Activated CD4-positive, alpha-beta T cell treated with anti-CD3 and anti-CD28 coated beads for 1 hour (primary cell): ENCODE measurements at places on chromosomes 2 and 18.

- no peak for DNase-seq
Observed at GRCh38 chr2:26639685-26640243, 1.4 kb downstream of the CIB4 start.

DNA sequence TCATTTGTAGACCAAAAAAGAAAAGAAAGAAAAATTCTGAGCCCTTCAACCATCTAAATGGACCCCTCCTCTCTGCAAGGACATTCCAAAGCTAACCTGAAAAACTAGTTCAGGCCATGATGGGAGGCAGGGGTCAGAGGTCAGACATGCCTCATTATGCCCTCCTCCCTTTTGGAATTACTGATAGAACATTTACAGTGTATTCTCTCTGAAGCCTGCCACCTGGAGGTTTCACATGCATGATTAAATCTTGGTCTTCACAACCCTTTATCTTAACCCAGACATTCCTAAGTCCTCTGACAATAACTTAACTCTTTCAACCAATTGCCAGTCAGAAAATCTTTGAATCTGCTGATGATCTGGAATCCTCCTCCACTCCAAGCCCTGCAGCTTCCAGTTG, 86.0 kb downstream of the SPP2 start:
- DNase-seq, result no peak

GRCh38 chr2:241350530-241350877, 5.6 kb upstream of the FARP2 start:
- no peak for DNase-seq

GRCh38 chr2:20934236-20934635, 109.6 kb downstream of the APOB start:
- DNase-seq, result no peak

DNA sequence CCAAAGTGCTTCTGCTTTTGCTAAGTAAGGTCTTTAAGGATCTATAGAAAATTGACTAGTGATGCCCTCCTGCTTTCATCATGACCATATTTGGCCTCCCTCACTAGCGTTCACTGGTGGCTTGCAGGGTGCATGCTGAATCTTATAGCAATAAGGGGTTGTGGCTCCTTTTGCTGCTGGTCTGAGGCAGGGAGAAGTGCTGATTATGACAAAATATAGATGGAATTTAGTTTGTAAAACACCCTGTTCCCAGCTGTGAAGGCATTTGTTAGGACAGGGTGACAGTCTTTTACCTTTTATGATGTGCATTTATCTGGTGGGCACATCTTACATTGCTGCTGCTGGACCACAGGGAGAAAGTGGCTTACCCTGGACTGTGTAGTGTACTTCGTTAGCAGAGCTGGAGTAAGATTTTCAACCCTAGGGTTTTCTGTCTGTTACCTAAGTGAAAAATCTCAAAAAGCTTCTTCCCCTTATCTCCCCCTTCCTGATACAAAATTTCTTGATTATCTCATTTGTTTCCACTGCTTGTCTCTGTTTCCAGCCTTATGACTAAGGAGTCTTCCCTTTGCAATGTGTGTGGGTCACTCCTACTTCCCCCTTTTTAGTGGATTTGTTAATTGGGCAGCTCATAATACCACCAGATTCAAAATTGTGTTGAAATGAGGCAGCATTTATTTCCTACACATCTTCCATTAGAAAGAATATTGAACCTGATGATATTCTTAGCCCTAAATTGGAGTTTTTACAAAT, 21.2 kb upstream of the RPL37A start:
- no peak for DNase-seq

GRCh38 chr2:36446294-36446693, 90.7 kb downstream of the CRIM1 start:
- DNase-seq, result no peak

DNA sequence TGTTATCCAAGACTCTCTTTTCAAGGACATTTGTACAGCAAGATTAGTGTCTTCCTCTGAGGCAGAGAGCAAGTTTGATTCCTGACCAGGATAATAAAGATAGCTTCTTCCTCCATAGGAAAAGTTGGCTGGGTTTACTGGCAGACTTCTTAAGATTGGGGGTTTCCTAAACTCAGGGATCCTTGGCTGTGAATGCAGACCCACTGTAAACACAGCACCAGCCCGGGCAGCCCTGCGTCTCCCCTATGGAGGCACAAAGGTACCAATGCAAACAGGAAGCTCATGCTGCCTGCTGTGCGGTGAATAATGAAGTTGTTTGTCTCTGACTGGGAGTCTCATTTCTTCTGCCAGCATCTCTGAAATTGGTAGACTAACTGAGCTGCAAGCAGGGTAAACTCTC, 96.2 kb upstream of the ARHGAP28 start:
- no peak for DNase-seq

DNA sequence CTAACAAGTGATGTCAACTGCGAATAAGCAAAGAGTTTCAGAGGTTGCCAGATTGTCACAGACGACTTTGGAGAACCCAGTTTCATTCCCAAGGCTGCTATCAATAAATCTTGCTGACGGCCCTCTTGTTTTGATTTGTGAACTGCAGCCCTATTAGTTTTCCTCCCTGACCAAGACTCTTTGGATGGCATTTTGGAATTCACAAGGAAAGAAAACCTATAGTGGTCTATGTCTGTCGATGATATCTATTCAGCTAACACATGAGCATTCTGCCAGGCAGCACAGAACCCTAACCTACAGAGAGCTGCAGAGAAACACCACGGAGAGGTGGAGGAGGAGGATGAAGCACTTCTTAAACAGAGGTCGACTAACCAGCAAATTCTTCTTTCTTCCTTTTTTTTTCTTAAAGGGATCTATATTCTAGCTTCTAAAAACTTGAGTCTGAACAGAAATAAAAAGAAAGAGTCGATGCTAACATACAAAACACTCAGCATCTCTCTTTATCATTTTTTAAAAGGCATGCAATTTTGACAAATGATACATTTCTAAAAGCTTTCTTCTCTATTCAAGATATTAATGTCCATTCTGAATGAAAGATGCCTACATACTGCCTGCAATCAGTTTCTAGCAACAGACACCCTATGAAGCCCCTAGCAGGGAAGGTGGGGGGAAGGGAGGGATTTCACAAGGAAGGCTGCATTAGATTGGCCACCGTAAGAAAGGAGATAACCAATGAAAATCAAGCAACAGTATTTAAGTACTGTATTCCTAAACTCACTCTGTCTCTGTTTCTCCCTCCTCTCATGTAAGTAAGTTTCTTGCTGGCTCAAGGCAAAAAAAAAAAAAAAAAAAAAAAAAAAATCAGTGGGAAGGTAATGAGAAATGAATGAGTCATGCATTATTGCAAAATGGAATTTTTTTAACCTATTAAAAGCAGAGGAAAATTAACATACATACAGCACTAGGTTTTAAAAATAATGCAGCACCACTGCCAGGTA, 83.0 kb upstream of the CHRNA1 start:
- no peak for DNase-seq

- DNase-seq, result peak; percentile 12
Observed at GRCh38 chr2:101223814-101224231, 28.9 kb upstream of the CNOT11 start.

GRCh38 chr2:19592197-19592596, 233.8 kb upstream of the OSR1 start:
- no peak for DNase-seq

GRCh38 chr18:40608226-40608625, 1346.8 kb upstream of the PIK3C3 start:
- no peak for DNase-seq

- no peak for DNase-seq
Observed at GRCh38 chr2:145026456-145027455, 506.8 kb upstream of the ZEB2 start.

- no peak for DNase-seq
Observed at GRCh38 chr2:27681841-27682240, 18.2 kb downstream of the SLC4A1AP start.

DNA sequence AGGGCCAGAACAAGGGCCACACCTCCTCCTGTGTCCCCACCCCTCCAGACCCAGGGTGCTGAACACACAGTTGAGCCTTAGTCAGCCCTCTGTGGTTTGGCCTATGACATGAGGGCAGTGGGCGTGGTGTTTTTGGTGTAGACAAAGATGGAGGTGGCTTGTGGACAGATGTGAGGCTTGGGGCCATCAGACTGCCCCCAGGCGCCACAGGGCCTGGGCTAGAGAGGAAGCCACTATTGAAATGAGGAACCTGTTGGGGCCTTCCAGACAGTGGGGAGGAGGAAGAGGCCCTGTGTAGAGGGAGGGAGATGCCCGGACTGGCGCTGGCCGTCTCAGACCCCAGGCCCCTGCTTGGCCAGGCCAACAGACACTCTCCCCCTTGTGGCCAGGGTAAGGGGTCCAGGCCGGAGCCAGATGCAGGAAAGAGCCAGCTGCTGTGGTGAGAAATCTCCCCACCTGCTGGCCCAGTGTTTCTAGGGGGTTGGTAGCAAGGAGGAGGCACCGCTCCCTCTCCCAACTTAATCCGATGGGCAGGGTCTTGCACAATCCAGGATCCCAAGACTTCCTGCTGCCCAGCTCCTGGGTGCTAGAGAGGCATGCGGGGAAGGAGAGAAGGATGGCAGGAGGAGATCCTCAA, 53.8 kb downstream of the SMAD7 start:
- DNase-seq, result no peak

DNA sequence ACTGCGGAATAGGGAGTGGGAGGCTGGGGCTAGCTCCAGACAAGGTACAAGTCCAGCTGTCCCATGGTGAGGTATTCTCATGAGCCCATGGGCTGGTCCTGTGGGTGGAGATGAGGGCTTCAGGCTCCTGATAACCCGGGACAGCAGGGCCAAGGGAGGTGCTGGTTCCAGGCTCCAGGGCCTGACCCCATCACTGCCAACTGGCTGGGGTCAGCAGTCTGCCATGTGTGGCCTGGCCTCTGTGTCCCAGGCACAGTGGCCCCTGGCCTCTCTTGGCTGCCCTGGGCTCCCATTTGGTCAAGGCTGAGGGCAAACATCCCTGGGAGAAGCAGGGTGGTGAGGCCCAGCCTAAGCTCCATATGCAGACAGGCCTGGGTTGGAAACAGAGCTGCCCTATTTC, 966 bp upstream of the OXER1 start:
- no peak for DNase-seq

- DNase-seq, result no peak
Observed at GRCh38 chr2:45494275-45494977, 116.6 kb downstream of the SRBD1 start.

- no peak for DNase-seq
Observed at GRCh38 chr2:183126635-183127034, 2.4 kb downstream of the NUP35 start.

DNA sequence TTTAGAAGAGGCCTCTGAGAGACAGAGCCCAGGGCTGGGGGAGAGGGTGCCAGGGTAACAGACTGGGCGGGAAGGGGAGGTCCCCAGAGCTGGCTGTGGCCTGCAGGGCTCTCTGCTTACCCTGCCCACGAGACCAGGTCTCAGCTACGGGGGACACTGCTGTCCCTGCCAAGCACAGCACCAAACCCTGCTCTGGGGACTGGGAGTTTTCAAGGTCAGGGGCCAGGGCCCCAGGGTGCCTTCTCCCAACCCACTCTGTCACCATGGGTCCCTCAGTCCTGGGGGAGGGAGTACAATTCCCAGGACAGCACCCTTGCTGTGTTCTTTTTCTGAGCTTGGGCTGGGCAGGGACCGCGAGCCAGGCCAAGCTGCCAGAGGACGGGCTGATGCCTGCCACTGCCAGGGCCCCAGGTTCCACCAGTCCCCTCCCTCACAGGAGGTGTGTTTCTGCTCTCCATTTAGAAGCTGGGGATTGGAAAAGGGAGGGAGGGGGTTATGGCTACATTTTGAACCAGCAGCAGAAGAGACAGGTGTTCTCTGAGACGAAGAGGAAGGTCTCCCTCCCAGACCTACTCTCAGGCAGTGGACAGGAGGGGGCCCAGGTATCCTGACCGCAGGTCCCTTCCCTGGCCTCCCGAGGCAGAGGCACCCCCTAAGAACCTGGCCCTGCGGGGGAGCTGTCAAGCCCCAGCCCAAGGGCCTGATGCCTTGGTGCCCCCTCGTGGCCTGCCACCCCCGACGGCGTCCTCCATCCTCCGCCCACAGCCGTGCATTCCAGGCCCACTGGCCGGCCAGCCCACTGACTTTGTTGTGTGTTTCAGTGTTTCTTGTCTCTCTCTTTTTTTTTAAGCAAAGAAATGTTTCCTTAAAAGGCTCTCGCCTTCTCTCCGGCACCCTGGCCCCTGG, 80.4 kb downstream of the TNS1 start:
- no peak for DNase-seq

DNA sequence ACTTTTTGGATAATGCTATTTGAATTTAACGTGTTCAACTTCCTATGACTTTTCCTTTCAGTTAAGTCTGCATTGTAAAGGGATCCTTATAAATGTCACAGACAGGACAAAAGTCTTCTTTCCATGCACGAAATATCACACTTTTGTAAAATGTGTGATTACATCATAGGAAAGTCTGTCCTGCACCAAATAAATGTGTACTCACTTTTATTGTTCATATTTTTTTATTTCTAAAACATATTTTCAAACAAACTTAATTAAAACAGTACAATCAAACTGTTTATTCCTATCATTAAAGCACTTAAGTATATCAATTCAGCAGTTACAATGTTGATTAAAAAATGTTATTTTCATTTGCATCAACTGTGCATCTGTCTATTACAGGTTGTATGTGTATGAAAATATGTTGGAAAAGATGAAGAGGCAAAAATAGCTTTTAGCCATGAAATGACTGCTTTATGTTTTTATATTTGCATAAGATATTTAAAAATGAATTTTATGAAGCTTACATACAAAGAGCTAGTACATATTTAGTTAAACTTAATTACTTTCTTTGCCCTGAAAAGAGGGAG, 105.6 kb downstream of the CSRNP3 start:
- no peak for DNase-seq
